ENCODE measurements at places on chromosomes 5 and 9.

DNA sequence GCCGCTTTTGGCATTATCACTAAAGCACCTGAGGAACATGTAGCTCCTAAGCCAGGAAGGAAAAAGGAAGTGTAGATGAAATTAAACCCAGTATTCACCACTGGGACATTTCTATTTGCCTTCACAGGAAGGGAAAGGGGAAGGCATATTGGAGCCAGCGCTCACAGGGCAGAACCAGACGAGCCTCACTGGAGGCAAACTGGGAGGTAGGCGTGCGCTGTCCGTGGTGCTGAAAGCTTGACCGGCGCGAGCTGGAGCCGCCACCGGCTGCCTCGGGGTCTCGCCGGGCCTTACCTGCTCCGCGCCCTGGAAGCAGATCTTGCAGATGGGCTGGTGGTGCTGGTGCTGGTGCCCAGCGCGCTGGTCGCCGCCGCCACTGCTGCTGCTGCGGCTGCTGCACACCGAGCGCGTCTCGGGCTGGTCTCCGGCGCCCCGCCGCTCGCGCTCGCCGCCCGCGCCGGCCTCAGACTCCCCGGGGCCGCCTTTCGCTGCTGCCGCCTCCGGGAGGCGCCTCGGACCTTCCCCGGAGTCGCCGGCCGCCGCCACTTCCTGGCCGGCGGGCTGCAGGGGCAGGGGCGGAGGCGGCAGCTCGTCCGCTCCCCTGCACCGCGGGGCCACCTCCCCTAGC is 732 bp downstream of the MARCHF11 start:
- DNase-seq = peak; percentile 11

- peak; percentile 27 for DNase-seq
These were observed 1.3 kb downstream of the TNFSF15 start for GRCh38 chr9:114804505-114804904.

DNA sequence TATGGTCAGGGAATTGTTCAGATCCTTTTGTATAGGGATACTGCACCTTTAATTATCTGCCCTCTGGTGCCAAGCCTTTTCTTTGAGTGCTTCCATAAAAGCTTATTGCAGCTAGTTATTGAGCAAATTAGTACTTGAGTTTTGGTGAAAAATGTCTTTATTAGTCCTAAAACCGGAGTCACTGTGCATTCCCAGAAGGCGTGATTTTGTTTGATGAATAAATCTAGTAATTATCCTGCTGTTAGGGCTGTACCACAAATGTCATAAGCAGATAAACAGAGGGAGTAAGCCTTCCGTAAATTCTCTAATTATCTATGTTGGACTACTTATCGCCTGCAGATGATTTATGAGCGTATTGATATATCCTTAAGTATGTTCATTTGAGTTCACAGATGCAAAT is 620.7 kb upstream of the ARRDC3 start:
- no peak for DNase-seq

GRCh38 chr9:137333016-137333671 is 31.1 kb upstream of the NRARP start:
- DNase-seq = no peak

DNA sequence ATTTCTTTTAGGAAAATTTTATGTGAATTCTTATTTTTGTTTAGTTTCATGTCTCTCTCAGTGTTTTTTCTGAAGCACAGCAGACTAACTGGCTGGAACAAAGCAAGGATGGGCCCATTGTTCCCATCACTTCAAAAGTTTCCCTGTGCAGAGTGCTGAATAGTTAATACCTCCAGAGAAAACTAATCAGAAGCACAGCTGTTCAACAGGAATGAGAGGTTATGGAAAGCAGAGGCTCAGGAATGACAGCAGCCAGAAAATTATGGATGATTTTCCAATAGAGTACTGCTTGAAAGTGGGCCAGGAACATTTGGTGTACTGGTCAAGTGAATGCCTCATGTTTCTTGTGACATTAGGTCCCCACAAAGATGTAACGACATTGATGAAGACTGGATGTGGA is 173.0 kb upstream of the TARS1 start:
- no peak for DNase-seq

GRCh38 chr5:107532916-107533315 is 137.8 kb downstream of the EFNA5 start:
- no peak for DNase-seq

DNA sequence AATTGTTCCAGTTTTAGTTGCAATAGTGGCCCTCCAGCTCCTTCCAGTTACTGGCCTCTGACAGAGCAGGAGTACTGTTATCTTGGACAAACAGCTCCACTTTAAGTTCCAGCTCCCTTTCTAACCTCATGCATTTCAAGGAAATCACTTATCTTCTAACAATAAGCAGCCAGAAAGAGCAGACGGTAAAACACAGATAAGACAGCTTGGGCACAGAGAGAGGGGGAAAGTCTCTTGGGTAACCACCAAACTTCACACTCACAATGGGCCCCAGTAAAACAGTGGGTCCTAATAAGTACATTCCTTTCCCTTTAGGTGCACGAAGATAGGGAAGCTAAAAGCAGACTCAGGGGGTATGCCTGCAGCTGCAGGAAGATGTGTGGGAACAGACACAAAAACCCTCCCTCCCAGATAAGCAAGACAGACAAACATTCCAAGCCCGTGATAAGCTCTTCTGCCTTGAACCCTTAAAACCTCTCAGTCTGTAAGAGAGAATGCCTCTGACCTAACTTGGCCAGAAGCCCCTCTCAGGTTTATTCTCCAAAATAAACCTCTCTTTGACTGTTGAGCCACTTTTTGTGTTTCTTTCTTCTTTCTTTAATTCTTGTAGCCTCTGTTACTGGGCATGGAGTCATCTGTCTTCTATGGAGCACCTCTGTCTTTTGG is 30.8 kb downstream of the OR1J1 start:
- DNase-seq = no peak
